GM23338 (cell line): ENCODE measurements at places on chromosomes 3 and 15.

GRCh38 chr15:43009206-43009605 lies 88.6 kb upstream of the TTBK2 start:
- no peaks in the 10 kb centered on the region for H3K27me3 ChIP-seq
- no peak overlapping the region for H3K4me3 ChIP-seq
- no peak for DNase-seq
- peaks cover 31% of the 10 kb centered on the region for H3K36me3 ChIP-seq
- H3K4me1 ChIP-seq = no peaks in the 10 kb centered on the region

- DNase-seq = peak; percentile 9
- H3K4me1 ChIP-seq = peaks cover 24% of the 10 kb centered on the region
- H3K27me3 ChIP-seq = no peaks in the 10 kb centered on the region
- no peak overlapping the region for H3K4me3 ChIP-seq
These were observed 48.8 kb upstream of the PIK3R4 start for GRCh38 chr3:130795396-130795795.

DNA sequence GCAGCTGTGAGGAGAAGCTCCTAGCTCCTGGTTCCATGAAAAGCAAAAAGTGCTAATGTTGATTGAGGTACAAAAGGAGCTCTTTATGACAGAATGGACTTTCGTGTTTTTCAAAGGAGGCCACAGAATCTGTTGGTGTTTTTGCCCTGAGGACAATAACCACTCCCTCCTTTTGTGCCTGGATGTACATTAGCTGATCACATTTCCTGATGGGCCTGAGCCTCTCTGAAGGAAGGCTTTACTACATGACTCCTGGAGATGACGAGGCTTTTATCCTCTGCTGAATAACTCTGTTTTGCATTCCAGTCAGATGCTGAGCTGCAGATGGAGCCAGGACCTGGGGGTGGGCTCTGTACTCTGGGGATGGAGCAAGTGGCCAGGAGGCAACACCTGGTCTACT lies 301.9 kb downstream of the CACNA2D3 start:
- H3K36me3 ChIP-seq = no peaks in the 10 kb centered on the region
- no peaks in the 10 kb centered on the region for H3K27me3 ChIP-seq
- no peak for DNase-seq
- no peak overlapping the region for H3K27ac ChIP-seq

DNA sequence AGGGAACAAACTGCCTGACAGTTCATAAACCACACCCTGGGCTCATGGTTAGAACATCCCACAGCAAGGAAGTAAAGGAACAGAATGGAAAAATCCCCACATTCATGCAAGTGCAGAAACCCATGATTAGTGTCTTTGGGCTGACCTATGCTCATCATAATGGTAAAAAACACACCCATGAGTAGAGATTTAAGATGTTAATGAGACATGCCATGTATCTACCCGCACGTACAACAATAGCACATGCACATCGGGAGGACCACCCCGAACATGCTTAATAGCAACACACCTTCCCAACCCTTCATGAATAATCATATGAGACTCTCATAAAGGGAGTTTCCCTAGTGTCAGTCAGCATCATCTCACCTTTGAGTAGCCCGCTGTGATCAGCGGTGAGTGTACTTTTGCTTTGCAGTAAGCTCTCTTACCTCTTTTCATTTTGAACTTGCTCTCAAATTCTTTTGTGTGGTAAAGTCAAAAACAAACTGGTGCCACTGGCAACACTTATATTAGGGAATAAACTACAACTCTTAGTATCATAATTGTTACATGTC lies 23.2 kb downstream of the ZBED2 start:
- no peak overlapping the region for H3K4me3 ChIP-seq
- no peaks in the 10 kb centered on the region for H3K36me3 ChIP-seq
- DNase-seq = no peak
- no peak overlapping the region for H3K27ac ChIP-seq

GRCh38 chr3:187996609-187997008 lies 157.3 kb upstream of the LPP start:
- peaks cover 29% of the 10 kb centered on the region for H3K4me1 ChIP-seq
- no peaks in the 10 kb centered on the region for H3K27me3 ChIP-seq
- DNase-seq = no peak
- no peaks in the 10 kb centered on the region for H3K36me3 ChIP-seq
- H3K4me3 ChIP-seq = no peak overlapping the region
